ENCODE measurements at places on chromosomes 12 and 14.

- DNase-seq: no peak
Measured at GRCh38 chr12:116959198-116959460, 48.4 kb downstream of the FBXW8 start.

DNA sequence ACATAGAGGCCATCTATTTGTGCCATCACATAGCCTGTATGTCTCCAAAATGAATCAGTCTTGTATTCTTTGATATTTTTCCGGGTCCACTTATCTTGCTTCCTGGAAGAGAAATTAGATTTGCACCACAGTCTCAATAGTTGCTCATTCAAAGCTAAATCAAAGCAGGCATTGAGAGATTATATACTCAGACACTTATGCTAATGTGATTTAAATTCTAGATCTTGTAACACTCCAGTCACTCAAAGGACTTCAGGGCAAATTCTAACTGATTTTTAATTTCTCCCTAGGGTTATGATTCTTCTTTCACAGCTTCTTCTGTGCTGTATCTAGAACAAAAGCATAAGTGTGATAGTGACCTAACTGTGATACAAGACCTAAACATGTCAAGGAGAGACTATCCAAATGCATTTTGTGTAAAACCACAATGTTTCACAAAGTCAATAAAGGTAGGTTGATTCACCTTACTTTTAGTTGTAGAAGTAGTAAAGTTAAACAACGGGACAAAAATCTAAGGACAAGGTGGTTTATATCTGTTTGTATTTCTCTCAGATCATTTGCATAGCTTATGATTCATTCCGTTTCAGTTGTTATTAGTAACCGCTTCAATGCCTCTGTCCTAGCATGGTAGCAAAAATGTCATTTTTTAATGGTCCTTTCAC is 26.8 kb downstream of the PLBD1 start:
- DNase-seq: no peak

DNA sequence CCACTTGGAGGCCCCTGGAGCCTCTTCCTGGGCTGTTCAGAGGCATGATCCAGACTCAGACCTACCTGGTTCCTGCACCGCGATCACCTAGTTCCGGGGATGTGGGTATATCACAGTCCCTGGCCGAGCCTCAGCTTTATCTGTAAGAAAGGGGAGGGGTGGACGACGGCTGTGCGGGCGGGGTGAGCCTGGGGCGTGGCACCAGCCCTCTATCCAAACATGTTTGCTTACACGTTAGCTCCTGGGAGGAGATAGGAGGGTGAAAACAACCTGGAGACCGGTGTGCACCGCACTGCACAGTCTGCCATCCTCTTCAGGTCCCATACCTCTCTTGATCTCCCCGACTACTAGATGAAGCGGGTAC is 1.2 kb downstream of the ANKRD9 start:
- DNase-seq: no peak

DNA sequence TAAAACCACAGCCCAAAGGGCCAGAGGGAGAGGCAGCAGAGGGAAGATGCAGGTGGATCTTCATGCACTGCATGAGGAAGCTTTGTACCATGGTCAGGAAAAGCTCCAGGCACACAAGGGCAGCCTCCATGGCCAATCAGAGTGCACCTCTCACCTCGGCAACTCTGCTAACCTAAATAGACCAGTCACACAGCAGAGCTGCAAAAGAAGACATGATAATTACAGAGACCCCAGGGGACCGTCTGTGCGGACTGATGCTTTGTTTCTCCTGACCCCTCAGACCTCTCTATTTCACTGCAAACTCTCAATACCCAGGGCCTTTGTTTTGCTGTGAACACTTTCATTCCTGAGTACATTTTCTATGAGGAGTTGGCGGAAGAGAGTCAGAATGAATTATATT is 10.7 kb upstream of the TCL1B start:
- no peak for DNase-seq

DNA sequence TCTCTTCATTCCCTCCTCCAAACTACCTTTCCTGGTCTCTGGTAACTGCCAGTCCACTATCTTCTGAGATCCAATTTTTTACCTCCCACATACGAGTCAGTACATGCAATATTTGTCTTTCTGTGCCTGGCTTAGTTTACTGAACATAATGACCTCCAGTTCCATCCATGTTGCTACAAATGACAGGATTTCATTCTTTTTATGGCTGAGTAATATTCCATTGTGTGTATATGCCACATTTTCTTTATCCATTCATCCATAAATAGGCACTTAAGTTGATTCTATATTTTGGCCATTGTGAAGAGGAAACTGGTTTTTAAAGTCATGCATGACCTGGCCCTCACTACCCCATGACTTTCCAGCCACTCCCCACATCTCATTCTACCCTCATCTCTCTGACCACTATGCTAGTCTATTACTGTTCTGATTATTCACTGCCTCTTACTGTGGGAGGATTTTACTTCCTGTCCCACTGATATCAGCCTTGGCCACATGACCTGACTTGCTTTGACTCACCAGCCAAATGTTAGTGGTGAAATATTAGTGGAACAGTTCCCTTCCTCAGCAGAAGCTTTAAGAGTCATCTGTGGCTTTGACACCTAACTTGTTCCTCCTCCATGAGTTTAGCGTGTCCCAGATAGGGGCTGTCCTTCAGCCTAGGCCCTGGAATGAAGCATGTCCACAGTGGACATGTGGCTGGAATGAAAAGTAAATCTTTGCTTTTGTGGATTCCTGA is 52.2 kb downstream of the GOLGA5 start:
- DNase-seq: no peak
